ENCODE measurements at places on chromosomes 16 and 17.
A peak's percentile ranks its signal among the peaks of the same experiment; 100 is the strongest.

- peak; percentile 8 for DNase-seq
Measured at GRCh38 chr17:29474297-29474696, 84.1 kb downstream of the TAOK1 start.

GRCh38 chr17:80212962-80213642 lies 7.0 kb downstream of the SGSH start:
- no peak for DNase-seq

DNA sequence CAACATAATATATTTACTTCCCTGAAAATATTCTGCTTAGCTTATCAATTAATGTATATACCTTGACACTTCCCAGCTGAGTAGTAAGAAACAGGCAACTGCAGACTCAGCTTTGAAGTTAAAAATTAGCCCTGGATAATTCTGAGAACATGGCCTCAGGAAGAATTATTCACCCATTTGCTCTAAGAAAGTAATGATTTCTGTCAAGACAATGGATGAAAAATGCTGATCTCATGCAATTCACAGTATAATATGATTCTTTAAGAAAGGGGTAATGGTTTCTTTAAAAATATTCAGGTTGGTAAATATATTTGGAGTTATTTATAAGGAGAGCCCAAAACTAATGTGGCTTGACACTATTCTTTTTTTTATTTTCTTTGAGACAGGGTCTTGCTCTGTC lies 88.8 kb downstream of the CACNG1 start:
- no peak for DNase-seq

- no peak for DNase-seq
Measured at GRCh38 chr17:59353106-59353854, 21.8 kb downstream of the YPEL2 start.

GRCh38 chr17:78322327-78322857 lies 37.5 kb downstream of the SOCS3 start:
- no peak for DNase-seq

DNA sequence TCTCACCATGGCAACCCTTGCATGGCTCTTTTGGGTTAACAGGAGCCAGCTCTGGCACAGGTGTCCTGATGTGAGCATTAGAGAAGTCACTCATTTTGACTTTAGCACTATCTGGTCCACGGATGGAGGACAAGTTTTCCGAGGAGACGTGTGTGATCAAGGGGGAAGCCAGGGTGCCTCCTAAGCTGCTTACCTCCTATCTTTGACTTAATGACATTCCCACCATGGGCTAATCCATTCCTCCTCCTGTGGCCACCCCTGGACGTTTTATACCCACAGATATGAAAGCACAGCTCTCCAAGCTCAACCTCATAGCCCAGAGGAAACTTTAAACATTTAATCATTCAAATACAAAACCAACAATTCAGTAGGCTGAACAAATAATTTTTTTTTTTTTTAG lies 18.8 kb downstream of the MPP2 start:
- no peak for DNase-seq

- DNase-seq, result no peak
Measured at GRCh38 chr16:14611660-14612059, 18.4 kb downstream of the PARN start.

DNA sequence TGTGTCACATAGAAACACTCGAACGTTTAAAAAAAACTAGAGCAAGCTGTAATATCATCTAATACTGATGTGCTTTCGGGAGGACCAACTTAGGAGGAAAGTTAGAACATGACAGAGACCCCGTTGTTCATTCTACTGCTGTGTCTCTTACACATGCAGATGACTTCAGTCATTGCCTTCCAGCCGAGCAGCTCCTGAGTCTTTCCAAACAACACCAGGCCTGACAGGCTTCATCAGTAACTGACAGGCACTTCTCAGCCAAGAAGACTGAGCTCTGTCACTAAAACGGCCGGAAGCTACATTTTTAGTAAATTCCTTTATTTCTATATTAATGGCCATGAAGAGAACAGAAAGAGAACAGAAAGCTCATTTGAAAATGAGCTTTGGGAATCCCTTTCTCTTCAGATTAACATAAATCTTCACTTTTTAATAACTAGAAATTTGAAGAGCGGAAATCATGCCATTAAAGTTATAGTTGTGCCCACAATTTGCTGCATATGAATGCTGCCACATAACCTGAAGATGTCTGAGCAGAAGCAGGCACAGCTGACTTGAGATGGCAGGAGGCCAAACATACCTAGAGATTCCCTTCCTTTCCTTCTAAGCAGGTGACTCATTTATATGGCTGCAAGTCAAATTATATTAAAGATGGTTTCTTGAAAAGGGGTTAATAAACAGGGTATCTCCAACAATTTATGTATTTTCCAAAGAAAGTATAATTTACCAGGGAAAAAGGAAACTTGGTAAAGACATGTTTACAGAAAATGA lies 148.9 kb downstream of the ITFG1 start:
- peak; percentile 46 for DNase-seq

- peak; percentile 81 for DNase-seq
Measured at GRCh38 chr16:87765776-87766484, at the start of gene KLHDC4. Gene KLHDC4 (minus strand): TSS chr16:87765986. CDS start chr16:87765890, 96 bp downstream.

- peak; percentile 94 for DNase-seq
Measured at GRCh38 chr17:29726715-29727252, 104.1 kb upstream of the CORO6 start.

DNA sequence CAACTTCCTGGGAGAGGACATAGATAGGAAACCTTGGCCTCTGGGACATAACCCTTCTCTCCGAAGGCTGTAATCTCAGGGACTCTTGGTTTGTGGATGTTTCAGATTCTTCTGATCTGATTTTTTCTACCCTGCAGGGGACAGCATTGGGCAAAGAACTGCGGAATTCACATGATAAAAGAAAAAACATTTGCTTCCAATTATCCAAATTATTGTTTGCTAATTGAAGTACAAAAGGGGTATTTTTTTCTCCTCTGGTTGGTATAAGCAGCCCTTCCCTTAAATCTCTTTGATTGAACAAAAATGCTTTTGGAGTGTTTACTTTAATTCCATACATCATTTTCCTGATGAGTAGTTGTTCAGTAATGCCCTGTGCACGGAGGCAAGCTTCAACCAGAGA lies 251.7 kb upstream of the IRX3 start:
- DNase-seq, result no peak

DNA sequence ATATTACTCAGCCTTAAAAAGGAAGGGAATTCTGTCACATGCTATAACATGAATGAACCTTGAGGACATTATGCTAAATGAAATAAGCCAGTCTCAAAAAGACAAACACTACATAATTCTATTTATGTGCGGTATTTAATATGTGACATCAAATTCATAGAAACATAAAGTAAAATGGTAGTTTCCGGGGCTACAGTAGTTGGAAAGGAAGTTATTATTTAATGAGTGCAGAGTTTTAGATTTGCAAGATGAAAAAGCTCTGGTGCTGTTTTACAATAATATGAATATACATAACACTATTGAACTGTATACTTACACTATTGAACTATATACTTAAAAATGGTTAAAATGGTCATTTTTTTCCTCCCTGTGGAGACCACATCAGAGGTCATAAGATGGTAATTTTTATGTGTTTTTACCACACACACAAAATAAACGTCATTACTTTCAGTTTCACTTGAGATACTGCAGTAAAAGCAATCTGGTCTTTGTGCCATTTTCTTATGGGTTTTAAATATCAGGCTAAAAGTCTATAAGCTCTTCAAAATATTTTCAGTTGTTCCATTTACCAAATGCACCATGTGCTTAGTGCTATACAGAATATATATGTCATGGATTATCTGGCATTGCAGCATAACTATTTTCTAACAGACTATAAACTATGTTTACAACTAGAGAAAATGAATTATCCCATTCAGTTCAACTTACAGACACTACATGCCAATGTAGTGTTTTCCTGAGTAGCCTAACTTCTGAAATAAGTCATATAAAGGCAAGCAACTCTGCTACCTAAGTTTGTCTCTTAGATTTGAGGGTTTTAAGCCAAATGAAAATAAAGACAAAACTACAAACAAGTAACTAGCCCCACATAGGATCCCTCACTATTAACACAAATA lies 90.9 kb downstream of the SPAG9 start:
- DNase-seq, result no peak

GRCh38 chr17:49407981-49408501 lies 6.6 kb downstream of the PHB1 start:
- DNase-seq, result peak; percentile 84

DNA sequence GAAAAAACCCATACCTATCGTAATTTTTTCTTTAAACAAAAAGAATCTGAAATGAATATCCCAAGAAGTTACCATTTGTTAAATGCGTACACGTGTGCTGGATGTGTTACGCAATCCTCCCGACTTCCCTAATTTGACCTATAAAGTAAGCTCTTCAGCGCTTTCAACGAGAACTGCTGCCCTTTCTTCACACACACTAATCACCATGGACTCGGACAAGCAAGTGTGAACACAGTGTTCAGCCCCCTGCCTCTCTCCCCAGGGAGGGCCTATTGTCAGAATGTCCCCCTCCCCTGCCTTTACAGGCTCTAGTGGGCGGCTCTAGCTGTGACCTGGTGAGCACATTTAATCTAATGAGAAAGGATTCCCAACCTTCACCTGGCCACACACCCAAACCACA lies 216.1 kb downstream of the CEP112 start:
- DNase-seq, result no peak

- no peak for DNase-seq
Measured at GRCh38 chr16:82510789-82511305, 115.9 kb upstream of the CDH13 start.

DNA sequence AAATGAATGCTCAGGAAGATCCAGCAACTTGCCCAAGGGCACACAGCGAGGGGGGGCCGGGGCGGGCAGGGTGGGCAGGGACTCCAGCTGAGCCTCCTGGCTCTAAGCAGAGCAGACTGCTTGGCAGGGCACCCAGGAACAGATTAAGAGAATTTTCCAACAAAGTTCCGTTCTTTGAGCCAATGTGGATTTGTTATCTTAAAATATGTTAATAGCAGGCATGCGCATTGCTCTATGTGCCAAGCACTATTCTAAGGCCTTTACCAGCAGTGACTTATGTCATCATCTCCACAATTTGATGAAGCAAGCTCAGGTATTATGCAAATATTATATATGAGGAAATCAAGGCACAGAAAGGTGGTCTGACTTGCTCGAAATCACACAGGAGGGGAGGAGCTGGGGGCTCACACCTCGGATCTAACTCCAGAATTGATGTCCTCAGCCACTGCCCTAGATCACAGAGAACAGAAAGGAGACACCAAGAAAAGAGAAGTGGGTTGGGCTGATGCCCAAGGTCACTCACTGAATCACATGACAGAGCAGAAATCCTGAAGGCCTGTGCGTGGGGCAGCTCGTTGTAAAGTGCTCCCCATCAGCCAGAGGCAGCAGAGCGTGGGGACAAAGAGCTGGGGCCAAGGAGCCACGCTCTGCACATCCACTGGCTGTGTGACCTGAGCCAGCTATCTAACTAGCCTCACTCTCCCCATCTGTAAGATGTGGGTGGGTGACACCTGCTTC lies 23.2 kb upstream of the MEAK7 start:
- DNase-seq, result no peak

DNA sequence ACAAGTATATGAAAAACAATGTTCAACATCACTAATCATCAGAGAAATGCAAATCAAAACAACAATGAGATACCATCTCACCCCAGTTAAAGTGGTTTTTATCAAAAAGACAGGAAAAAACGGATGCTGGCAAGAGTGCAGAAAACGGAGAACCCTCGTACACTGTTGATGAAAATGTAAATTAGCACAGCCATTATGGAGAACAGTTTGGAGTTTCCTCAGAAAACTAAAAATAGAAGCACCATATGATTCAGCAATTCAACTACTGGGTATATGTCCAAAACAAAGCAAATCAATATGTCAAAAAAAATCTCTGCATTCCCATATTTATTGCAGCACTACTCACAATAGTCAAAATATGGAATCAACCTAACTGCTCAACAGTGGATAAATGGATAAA lies 50.1 kb upstream of the CES5A start:
- no peak for DNase-seq

DNA sequence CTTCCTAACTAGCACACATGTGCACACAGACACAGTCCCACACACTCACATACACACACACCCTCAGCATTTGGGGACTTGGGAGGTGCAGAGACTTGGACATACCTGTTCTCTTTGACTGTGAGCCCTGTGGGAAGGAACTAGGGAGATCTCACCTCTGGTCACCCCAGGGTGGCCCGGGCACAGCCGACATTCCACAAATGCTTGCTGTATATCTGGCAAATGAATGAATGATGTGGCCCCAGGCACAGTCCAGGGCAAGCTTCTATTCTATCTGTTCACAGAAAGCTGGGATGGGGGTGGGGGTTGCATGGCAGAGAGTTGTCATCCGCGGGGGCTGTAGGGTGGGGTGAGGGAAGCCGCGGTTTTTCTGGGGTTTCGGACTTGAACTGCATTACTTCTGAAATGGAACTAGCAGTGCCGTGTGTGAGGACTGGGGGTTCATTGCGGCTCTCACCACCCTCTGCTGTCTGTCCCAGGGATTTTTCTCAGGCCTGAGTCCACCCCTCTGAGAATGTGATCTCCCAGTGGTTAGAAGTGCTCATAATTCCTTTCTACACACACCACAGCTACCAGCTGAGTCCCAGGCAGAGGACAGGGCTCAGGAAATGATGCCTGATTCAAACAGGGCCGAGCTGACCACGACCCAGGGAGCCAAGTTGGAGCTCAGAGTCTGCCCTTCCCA lies 3.3 kb upstream of the RIPOR1 start:
- no peak for DNase-seq

- peak; percentile 90 for DNase-seq
Measured at GRCh38 chr17:29977836-29978235, 36.4 kb downstream of the EFCAB5 start.

DNA sequence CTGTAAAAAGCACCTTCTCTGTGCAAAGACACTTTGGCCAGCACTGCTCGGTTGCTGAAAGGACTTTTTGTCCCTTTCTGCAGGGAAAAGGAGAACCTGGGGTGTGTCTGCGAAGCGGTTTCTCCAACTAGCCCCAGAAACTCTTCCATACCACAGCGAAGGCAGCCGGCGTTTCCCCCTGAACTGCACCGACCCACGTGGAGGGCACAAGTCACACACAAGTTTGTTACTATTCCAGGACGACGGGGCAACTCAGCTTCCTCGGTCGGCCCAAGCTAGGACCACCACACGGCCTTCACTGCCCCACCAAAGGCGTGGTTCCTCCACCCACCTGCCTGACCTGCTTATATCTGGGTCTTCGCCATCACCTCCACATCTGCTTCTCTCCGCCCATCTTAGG lies 1.9 kb downstream of the RTN4RL1 start:
- no peak for DNase-seq

DNA sequence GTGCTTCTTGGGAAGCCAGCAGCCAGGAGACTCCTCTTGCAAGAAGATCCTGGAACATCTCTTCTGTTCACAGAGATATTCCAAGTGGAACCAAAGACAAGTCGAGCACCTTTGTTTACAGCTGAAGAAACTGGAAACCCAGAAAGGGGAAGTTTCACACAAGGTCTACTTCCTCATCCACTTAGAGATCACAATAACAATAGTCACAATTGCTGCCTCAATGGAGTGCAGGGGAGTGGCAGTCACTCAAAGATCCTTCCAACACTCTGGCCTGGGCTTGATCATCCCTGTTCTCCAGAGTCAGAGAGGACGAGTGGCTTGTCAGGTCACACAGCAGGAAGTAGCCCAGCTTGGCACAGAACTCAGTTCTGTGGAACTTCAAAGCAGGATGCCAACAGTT lies 46.9 kb upstream of the SIAH1 start:
- no peak for DNase-seq
